Lower leg skin (tissue), 4 donors: ENCODE measurements at places on chromosomes 16 and 17.

DNA sequence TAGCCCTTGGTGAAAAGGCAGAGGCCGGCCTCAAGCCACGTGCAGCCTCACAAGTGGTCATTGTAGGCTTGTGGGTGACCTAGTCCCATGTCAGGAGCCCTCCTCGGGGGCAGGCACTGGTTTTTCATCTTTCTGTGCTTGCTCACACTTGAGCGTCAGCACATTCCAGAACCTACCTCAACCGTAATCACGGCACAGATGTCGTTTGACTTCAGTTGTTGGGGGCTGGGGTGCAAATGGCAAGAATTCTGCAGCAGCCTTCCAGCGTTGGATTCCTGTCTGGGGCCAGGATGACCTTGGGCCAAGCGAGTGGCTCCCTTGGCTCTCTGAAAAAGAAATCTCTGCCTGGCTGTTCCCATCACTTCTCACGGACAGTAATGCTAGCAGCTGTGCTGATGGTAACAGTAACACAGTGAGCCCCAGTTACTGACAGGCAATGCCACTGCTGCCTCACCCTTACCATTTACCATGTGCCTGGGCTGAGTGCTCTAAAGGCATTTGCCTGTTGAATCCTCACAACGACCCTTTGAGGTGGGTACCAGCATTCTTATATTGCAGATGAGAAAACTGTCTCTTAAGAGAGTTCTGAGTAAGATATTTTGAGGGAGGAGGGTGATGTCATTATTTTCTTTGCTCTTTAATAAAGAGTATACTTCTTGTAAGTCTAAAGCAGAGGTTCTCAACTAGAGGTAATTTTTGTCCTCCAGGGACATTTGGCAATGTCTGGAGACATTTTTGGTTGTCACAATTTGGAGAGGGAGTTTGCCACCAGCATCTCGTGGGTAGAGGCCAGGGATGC lies 46.5 kb downstream of the KSR1 start:
- no peak for DNase-seq

DNA sequence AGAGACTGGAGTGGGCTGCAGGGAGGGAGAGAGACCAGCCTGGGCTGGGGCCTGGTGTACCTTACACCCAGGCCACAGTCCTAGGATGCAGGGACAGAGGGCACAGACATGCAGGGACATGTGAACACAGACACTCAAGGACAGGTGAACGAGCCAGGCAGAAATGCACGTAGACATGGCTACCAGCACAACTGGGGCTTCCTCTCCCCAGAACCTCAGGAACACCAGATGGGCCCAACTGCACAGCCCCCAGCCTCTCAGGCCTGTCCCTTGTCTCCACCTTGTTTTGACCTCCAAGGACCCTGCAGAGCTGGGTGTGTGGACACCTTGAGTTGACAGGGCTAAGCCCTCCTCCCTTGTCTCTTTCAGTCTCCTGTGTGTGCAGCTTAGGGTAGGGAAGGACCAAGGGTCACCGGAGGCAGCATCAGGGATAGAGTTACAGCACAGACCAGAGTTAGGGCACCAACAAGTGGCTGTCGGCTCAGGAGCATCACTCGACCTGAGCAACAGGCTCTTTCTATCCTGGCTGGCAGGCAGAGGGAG lies 9.2 kb downstream of the SEZ6 start:
- no peak for DNase-seq

DNA sequence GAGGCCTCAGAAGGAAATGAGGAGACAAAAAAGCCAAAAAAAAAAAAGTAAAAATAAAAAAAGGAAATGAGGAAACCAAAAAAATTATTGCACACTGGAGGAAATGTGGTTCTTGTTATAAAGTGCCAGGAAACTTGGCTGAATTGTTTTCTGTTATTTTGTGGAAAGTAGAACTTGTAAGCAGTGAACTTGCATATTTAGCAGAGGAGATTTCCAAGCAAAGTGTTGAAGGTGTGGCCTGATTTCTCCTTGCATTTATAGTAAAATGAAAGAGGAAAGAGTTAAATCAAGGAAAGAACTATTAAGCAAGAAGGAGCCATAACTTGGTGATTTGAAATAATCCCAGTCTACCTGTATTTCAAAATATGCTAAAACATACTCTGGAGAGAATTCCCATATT lies 34.1 kb upstream of the CPPED1 start:
- DNase-seq, result no peak

- DNase-seq, result no peak
These were observed 8.4 kb upstream of the CLEC18A start for GRCh38 chr16:69942627-69943170.

DNA sequence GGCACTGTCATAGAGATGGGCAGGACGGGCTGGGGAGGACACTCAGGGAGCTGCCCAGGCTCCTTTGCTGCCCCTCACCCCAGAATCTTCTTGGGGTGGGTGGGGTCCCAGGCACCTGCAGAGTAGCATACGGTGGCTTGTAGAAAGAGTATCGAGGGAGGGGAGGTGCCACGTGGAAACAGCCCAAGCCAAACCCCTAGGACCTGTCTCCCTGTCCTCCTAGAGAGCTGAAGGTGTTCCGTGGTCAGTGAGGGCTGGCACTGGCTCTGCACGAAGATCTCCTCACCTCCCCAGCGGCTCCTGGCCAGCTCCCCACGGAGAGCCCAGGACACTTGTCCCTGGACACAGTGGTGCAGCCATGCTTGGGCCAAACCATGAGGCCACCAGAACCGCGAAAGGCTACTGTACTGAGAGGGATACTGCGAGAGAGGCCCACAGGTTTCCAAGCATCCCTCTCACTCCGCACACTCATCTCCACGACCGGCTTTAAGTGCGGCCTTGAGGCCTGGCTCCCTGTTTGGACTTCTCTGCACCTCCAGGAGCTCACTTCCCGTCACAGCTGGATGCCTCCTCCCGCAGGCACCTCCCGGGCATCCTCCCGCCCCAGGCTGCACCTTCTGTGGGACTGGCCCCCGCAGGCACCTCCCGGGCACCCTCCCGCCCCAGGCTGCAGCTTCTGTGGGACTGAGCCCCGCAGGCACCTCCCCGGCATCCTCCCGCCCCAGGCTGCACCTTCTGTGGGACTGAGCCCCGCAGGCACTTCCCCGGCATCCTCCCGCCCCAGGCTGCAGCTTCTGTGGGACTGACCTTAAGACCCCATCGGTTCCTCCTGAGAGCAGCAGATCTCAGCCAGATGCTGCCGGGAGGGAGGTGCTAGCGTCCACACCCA lies 2.0 kb upstream of the MAFG start:
- no peak for DNase-seq

GRCh38 chr16:67040906-67041305 lies 12.0 kb downstream of the CBFB start:
- DNase-seq, result no peak

DNA sequence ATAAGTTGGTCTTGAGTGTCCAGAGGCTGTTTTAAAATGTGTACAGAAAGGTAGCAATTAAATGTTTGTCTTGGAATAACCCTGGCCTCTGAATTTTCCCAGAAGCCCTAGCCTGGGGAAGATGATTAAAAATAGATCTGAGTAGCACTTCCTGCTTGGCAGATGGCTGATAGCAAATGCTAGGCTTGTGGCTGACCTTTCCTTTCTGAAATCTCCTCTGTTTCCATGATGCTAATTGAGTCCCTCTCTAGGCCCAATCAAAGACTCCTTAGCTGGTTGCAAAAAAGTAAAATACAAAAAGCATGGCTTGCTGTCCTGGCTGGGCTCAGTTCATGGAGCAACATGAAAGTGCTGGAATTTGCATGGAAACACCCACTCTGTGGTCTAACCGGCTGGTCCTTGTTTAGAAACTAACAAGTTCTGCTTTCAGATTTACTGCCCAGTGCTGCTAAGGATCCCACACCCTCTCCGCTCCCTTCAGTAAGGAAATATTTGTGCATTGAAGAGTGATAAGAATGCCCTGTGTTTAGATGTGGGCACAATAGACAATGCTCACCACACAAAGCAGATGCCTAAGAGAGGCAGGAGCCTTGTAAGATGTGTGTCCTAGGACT lies 40.8 kb downstream of the YPEL2 start:
- peak; percentile 84 for DNase-seq

DNA sequence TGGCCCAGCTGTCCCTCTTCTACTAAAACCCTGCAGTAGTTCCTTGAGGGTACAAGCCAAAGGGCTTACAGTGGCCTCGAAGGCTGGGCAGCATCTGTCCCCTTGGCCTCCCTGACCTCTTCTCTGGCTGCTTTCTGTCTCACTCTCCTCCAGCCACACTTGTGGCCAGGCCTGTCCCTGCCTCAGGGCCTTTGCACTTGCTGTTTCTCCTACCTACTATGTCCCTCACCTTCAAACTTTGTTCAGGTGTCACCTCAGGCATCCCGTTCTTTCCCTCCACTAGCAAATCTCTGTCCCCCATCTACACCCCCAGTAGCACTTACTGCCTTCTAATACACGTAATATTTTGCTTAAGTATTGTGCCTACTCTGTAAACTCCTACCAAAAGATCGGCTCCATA lies 6.0 kb downstream of the ABCC1 start:
- no peak for DNase-seq

- DNase-seq, result no peak
These were observed 123.8 kb downstream of the FTO start for GRCh38 chr16:53827741-53828140.

DNA sequence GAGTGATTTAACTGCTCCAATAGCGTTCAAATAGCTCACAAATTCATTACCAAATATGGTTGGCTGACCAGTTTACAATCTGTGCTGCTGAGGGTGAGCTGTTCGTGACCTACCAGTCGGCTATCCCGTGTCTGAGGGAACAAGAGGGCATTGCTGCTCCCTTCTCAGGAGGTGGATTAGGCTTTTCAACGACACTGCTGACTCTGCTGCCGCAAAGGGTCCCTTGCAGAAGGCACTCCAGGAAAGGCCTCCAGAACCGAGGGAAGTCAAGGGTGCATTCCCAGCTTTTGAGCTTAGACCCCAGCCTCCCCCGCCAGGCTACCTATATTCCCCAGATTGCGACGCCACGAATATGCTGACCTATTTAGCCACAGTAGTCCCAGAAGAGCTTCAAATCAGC lies 32.3 kb downstream of the GJC1 start:
- peak; percentile 68 for DNase-seq

DNA sequence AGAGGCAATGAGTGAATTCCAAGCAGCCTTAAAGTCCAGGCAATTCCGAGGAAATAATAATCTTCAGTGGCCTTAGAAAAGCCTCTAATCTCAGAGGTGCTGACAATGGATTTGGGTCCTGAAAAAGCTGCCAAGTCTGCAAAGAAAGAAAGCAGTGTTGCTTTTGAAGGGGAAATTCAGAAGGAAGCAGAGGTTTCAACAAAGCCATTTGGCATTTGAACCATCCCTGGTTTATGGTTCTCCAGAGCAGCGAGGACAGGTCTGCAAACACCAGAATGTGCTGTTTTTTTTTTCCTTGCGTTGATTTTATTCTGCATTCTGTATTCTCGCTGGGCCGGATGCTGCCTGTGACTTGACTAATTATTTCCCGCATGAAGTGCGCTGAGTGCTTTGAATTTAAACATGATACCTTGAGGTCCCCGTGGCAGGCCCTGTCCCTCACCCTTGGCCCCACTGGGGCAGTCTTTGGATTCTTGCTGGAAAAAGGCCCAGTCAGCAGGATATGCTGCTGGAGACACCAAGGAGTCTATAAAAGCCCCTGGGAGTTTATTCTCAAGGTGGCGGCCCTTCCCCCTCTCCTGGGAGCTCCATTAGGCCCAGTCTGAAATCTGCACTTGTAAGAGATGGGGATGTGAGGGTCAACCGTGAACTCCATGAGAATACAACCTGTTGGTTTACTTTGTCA lies 338.3 kb downstream of the HAPSTR1 start:
- no peak for DNase-seq

- no peak for DNase-seq
These were observed 46.6 kb downstream of the PIK3R5 start for GRCh38 chr17:8918807-8919465.

DNA sequence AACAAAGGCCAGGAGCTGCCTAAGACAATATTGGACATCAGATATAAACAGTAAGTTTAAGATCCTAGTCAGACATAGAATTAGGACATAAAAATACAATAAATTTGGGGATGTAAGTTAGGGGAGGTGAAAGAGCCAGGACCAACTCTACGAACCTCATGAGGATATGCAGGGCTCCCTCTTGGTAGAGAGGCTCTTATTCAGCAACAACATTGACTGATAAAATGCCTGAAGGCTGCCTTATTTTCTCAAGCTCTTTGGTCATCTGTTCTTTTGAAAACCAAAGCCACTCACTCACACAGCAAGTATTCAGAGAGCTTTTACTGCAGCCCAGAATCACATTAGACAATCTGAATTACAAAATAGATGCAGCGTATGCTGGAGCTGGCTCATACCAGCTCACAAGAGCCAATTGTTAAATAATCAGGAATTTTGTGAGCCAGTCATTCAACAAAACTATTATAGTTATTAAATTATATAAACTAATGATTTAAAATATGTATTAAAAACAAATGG lies 108.6 kb upstream of the CLEC3A start:
- no peak for DNase-seq

DNA sequence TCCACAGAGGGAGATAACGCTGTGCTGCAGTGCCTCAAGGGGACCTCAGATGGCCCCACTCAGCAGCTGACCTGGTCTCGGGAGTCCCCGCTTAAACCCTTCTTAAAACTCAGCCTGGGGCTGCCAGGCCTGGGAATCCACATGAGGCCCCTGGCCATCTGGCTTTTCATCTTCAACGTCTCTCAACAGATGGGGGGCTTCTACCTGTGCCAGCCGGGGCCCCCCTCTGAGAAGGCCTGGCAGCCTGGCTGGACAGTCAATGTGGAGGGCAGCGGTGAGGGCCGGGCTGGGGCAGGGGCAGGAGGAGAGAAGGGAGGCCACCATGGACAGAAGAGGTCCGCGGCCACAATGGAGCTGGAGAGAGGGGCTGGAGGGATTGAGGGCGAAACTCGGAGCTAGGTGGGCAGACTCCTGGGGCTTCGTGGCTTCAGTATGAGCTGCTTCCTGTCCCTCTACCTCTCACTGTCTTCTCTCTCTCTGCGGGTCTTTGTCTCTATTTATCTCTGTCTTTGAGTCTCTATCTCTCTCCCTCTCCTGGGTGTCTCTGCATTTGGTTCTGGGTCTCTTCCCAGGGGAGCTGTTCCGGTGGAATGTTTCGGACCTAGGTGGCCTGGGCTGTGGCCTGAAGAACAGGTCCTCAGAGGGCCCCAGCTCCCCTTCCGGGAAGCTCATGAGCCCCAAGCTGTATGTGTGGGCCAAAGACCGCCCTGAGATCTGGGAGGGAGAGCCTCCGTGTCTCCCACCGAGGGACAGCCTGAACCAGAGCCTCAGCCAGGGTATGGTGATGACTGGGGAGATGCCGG lies 769 bp downstream of the CD19 start:
- DNase-seq, result no peak

DNA sequence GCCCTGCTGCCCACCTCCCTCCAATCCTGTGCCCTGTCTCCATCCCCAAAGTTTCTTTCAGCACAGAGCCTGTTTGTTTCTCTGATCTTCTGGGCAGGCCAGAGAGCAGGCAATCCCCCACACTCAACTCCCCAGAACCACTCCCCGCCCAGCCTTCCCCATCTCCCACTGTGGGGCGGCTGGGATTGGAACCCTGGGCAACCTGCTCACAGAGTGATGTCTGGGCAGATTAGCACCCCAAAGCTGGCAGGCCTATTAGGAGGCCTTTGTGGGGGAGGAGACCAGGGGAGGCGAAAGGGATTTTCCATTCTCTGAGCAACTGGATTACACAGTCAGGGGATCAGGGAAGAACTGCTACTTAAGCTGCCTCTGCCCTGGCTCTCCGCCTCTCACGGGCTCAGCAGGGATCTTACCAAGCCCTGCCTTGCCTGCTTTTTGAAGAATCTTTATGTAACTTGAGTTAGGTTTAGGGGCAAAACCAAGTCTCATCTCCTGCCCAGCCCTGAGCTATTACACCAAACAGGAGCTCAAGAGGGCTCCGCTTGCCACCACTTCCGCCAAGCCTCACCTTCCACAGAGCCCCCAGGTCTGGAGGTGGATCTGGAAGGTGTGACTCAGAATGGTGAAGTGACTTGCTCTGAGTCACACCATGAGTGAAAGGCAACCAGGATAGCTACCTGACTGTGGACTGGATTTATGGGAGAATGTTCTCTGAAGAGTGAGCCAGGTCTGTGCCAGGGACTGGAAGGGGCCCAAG lies 16.0 kb upstream of the LHX1 start:
- DNase-seq, result no peak
